ENCODE measurements at places on chromosomes 3 and 15. TPM values are rescaled to one million over a fixed set of nuclear protein-coding genes. Genes with fewer than 3 reads are reported as not detected.

The SLCO3A1 gene
- 20.6 TPM for total RNA-seq

The BFSP2 gene
- not detected for total RNA-seq

The SLC9C1 gene
- total RNA-seq, result not detected

The P2RY1 gene
- total RNA-seq, result 0.56 TPM

The FES gene
- total RNA-seq, result 0.84 TPM

The FBXO40 gene
- not detected for total RNA-seq

The CTSH gene
- total RNA-seq, result 44.0 TPM

All from A549 treated with Hydrocortisone at 1 μM for 4 hours (cell line).